ENCODE measurements at places on chromosomes 3 and 15. TPM values are rescaled to one million over a fixed set of nuclear protein-coding genes. Genes with fewer than 3 reads are reported as not detected.
A peak's percentile ranks its signal among the peaks of the same experiment; 100 is the strongest.

- no peak overlapping the region for H3K4me3 ChIP-seq
- H3K36me3 ChIP-seq = no peaks in the 10 kb centered on the region
- no peak for DNase-seq
- no peak overlapping the region for H3K27ac ChIP-seq
Observed at GRCh38 chr15:39735120-39735717, 47.4 kb downstream of the FSIP1 start.

DNA sequence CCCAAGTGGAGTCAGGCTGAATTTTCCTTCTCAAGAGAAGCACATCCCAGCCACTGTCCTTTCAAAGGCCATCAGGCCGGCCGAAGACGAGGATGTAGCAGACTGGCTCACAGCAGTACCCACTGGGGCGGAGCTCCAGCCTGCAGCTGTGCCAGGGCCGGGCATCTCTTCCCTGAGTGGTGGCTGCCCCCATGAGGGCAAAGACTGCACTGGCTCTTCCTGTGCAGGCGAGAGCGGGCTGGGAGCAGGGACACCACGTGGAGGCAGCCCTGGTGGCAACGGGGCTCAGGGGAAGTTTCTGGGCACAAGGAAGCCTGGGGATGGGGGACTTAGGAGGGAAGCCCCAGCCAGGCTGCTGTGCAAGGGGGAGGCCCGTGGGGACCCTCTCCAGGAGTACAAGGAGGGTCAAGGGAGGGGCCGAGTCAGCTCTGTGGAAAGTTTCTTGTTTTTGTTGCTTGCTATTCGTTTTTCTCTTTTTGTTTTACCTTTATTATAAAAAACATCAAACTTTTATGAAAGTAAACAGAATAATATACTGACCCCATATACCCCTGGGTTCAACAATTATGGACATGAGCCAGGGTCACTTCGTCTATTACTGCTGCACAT lies 66.1 kb downstream of the RPN1 start:
- H3K27me3 ChIP-seq = no peaks in the 10 kb centered on the region
- H3K4me3 ChIP-seq = no peak overlapping the region

GRCh38 chr3:72816862-72817355 lies 31.3 kb downstream of the SHQ1 start:
- no peak overlapping the region for H3K4me3 ChIP-seq
- peak; percentile 12 for DNase-seq
- H3K27ac ChIP-seq = no peak overlapping the region
- peaks cover 2% of the 10 kb centered on the region for H3K36me3 ChIP-seq

DNA sequence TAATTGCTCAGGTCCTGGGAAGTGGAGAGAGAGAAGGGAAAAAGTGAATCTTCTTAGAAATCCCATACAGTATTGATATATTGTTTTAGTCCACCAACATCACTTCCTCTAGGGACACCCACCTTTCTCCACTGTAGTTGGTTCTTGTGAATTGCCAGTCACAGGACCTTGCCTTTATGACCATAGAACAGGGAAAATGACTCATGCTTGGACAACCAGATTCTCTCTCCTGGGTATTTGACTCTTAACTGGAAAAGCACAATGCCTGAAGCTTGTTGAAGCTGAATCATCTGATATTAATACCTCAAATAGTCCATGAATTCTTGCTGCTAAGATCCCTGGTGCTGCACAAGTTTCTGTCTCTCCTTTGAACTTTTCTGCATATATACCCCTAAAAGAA lies 32.5 kb upstream of the DCLK3 start:
- H3K4me1 ChIP-seq = no peaks in the 10 kb centered on the region
- H3K27me3 ChIP-seq = peaks cover 3% of the 10 kb centered on the region
- no peak overlapping the region for H3K4me3 ChIP-seq
- no peak for DNase-seq
- no peaks in the 10 kb centered on the region for H3K36me3 ChIP-seq

Gene CCR2
- total RNA-seq = 0.34 TPM

DNA sequence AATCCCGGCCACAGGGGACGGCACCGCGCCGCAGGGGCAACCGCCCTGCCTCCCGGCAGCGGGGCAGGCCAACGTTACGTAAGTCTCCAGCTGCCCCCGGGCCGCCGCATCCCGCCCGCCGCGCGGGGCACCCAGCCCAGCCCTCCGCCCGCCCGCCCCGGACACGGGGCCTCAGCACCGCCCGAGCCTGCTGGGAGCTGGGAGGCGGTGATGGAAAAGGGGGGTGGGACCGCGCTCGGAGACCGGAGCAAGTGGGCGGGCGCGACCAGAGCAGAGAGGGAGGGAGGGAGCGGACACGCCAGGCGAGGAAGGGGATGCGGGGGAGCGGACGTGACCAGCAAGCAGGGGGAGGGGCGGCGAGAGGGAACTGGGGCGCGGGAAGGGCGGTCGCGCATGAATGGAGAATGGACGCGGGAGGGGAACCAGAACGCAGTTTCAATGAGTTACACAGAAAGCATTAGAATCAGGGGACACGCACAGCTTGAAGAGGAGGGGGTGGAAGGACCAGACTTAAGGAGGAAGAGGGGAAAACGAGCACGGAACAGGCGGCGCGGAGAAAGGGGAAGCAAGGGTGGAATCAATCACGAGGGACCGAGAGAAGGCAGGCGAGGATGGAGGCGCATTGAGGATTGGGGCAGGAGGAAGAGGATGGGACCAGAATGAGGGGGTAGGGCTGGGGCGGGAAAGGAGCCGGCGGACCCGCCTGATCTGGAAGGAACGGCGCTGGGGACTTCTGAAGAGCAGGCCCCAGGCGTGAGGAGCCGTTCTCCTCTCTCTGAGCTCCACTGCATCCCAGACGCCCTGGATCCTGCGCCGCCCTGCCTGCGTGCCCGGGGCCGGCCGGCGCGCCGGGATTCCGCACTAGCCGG lies 559 bp downstream of the PKM start:
- DNase-seq = peak; percentile 80
- peak overlapping the region; percentile 94 for H3K27ac ChIP-seq
- H3K4me1 ChIP-seq = peaks cover 51% of the 10 kb centered on the region
- H3K4me3 ChIP-seq = peak overlapping the region; percentile 78

Gene ARHGAP11A
- 6.0 TPM for total RNA-seq

Gene TRIM71
- total RNA-seq = not detected

- no peaks in the 10 kb centered on the region for H3K27me3 ChIP-seq
- no peaks in the 10 kb centered on the region for H3K36me3 ChIP-seq
- no peak for DNase-seq
- H3K27ac ChIP-seq = no peak overlapping the region
- no peak overlapping the region for H3K4me3 ChIP-seq
Observed at GRCh38 chr3:127002195-127003174, 19.6 kb downstream of the PLXNA1 start.

Gene CLDN11
- 0.36 TPM for total RNA-seq

DNA sequence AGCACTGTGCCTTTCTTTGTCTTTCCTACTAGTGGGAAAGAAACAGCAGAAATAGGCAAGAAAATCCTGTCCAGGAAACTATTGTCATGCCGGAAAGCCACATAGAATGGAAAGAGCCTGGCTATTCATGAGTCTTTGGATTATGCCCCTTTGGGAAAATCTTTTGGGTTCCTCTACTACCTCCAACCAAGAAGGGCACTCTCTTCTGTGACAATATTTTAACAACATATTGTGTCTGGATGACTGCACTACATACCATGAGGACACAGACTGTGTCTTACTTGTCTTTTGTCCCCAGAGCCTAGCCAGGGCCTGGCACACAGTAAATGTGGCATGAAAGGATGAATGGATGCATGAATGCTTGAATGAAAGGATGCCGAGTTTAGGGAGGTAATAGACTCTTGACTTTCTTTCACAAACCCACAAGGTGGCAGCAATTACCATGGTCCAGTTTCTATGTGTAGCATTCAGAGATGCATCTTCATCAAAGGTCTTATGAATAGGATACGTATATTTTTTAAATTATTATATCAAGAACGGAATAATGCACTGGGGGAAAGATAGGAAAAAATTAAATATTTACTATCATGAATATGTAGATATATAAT lies 30.3 kb downstream of the ARL14 start:
- H3K4me3 ChIP-seq = no peak overlapping the region
- no peaks in the 10 kb centered on the region for H3K4me1 ChIP-seq
- H3K36me3 ChIP-seq = no peaks in the 10 kb centered on the region
- DNase-seq = peak; percentile 54

Gene SLC22A13
- total RNA-seq = 0.91 TPM

GRCh38 chr15:90642464-90643300 lies 74.5 kb upstream of the BLM start:
- H3K4me3 ChIP-seq = no peak overlapping the region
- H3K4me1 ChIP-seq = no peaks in the 10 kb centered on the region
- no peak overlapping the region for H3K27ac ChIP-seq
- DNase-seq = no peak

DNA sequence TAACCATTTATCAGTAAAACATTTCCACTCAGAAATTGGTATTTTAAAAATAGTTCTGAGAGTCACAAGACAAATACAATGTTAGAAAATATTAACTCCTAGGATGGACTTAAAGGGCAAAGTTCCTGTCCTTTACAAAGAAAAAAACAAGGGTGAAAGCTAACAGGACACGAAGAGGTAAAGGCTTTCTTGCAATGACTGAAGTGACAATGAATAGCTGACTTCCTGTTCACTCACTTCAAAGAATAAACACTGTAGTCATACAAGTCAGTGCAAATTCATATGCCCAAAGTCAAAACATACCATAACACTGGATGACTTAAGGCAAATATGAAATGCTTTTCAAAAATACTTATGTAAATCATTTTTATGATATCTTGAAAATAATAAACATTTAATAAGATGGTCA lies 1389.8 kb upstream of the ALCAM start:
- H3K4me1 ChIP-seq = no peaks in the 10 kb centered on the region
- DNase-seq = no peak
- no peaks in the 10 kb centered on the region for H3K27me3 ChIP-seq
- no peak overlapping the region for H3K27ac ChIP-seq

- H3K4me3 ChIP-seq = peak overlapping the region; percentile 28
- no peak for DNase-seq
- no peak overlapping the region for H3K27ac ChIP-seq
Observed at GRCh38 chr3:151377768-151378385, 6.7 kb downstream of the P2RY12 start.

DNA sequence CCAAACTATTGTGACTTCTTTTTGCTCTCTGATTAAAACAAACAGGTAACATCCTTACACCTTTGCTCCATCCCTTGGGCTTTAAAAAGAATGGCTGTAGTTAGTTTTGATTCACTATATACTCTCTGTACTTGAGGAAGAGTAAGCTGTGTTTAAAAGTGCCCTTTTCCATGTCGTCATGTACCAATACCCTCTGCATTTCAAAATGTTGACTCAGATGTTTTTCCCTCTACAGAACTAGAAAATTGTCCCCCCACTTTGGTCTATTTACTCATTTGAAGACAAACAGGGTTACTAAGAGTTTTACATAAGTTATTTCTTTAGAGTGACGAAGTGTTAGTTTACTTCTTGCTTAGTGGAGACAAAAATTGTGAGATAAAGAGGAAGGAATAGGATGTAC lies 62.7 kb downstream of the TASOR start:
- H3K27me3 ChIP-seq = no peaks in the 10 kb centered on the region
- no peak overlapping the region for H3K27ac ChIP-seq
- no peak for DNase-seq
- H3K4me3 ChIP-seq = no peak overlapping the region

GRCh38 chr3:43699864-43700263 lies 9.1 kb downstream of the ABHD5 start:
- no peak overlapping the region for H3K4me3 ChIP-seq
- DNase-seq = peak; percentile 38
- H3K27me3 ChIP-seq = no peaks in the 10 kb centered on the region
- peaks cover 2% of the 10 kb centered on the region for H3K4me1 ChIP-seq

Gene RBPMS2
- 0.32 TPM for total RNA-seq

Gene SAMMSON
- not detected for total RNA-seq

GRCh38 chr3:84601303-84601702 lies 357.5 kb upstream of the CADM2 start:
- no peak for DNase-seq
- no peak overlapping the region for H3K27ac ChIP-seq
- H3K4me3 ChIP-seq = no peak overlapping the region
- H3K27me3 ChIP-seq = no peaks in the 10 kb centered on the region

DNA sequence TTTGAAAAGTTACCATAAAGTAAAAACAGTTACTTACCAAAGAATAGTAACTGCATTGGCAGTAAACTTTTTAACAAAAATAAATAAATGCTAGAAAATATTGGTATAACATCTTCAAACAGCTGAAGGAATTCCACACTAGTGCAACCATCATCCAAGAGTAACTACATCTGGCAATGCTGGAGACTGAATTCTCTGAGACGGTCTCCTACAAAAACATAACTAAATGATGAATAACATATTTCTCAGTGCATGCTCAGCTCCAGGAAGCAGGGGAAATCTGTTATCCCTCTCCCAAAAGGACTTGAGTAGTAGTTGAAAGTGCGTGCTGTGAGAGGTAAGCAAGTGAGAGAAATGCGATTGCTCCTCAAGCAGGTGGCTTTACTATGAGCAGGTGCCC lies 526.8 kb upstream of the CCDC54 start:
- H3K4me1 ChIP-seq = no peaks in the 10 kb centered on the region
- no peak overlapping the region for H3K27ac ChIP-seq
- H3K4me3 ChIP-seq = no peak overlapping the region
- H3K36me3 ChIP-seq = no peaks in the 10 kb centered on the region

GRCh38 chr15:76979331-76979925 lies 15.5 kb upstream of the PSTPIP1 start:
- H3K36me3 ChIP-seq = no peaks in the 10 kb centered on the region
- no peak overlapping the region for H3K27ac ChIP-seq
- no peak for DNase-seq

DNA sequence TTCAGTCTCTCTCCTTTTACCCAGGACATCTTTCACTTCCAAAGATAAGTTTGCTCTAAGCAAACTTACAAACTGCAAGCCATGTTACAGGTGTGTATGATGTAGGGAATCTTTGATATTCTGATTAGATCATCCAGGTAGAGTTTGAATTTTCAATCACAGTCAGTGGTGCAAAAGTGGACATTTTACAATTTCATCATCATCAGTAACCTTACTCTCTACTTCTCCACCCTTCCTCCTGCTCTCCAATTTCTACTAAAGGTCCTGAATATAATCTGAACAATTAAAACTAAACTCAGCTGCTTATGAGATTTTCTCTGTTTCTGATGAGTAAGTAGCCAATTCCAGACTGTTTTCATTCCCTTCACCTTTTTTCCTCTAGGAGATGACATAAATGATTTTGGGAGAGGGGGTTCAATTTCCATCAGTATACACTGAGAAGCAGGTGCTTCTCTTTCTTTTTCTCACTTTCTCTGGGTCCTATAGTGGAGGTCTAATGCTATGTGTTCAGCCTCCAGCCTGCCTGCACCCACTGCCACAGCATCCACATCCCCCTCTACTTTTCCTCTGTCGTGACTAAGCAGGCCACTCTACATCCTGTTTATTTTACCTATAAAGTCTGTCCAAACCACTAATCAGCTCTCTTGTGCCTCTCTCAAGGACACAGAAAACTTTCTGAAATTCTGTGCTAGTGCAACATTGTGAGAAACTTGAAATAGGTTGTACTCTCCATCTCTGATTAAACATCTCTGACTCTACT lies 27.6 kb downstream of the SUCNR1 start:
- no peak overlapping the region for H3K27ac ChIP-seq
- H3K36me3 ChIP-seq = no peaks in the 10 kb centered on the region
- no peaks in the 10 kb centered on the region for H3K27me3 ChIP-seq
- no peak overlapping the region for H3K4me3 ChIP-seq
- no peaks in the 10 kb centered on the region for H3K4me1 ChIP-seq
- DNase-seq = no peak

- H3K27me3 ChIP-seq = no peaks in the 10 kb centered on the region
- H3K36me3 ChIP-seq = no peaks in the 10 kb centered on the region
- no peak for DNase-seq
- no peak overlapping the region for H3K4me3 ChIP-seq
- H3K4me1 ChIP-seq = no peaks in the 10 kb centered on the region
Observed at GRCh38 chr3:131526801-131527347, 24.1 kb upstream of the MRPL3 start.

Gene CRYBG3
- total RNA-seq = 2.2 TPM

Gene GOLGA6L10
- total RNA-seq = 2.1 TPM
